ENCODE measurements at places on chromosomes 12 and 14.

- DNase-seq: no peak
Observed at GRCh38 chr14:101412739-101413138, 148.6 kb upstream of the DIO3 start.

DNA sequence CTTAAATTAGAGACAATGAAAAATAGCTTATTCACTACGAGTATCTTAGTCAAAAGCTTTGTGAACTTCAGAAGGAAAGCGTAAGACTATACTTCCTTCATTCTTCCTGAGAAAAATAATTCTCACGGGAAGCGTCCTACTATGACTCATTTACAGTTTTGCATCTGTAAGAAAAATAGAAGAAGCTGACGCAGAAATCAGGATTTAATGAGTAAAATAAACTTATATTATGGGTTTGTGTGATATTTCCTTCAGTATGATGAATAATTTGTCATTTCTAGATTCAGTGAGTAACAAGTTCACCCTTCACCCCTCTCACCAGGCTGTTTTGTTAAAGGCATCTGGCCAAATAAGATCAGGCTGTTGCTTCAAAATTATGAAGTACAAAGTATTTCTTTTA, 17.8 kb upstream of the PDE3A start:
- no peak for DNase-seq

GRCh38 chr12:57092876-57093414, 4.0 kb downstream of the NAB2 start:
- DNase-seq: no peak

DNA sequence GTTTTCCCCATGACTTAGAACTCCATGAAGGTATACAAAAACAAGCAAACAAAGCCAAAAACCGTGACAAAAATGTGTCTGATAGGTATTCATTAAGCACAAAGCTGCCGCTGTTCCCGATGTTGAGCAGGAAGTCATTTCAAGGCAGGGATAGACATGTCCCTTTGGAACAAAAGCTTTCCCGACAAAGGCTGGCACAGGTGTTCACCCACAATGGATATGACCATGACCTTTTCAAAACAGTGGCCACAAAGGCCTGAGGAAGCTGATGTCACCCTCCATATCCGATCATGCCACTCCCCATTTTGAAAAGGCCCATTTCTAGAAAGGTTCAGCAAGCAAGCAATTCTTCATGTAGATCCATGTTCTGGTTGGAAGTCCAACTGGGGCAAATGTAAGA, 279.1 kb downstream of the BTG1 start:
- DNase-seq: no peak

GRCh38 chr14:88911809-88912208, 87.4 kb downstream of the TTC8 start:
- DNase-seq: no peak

DNA sequence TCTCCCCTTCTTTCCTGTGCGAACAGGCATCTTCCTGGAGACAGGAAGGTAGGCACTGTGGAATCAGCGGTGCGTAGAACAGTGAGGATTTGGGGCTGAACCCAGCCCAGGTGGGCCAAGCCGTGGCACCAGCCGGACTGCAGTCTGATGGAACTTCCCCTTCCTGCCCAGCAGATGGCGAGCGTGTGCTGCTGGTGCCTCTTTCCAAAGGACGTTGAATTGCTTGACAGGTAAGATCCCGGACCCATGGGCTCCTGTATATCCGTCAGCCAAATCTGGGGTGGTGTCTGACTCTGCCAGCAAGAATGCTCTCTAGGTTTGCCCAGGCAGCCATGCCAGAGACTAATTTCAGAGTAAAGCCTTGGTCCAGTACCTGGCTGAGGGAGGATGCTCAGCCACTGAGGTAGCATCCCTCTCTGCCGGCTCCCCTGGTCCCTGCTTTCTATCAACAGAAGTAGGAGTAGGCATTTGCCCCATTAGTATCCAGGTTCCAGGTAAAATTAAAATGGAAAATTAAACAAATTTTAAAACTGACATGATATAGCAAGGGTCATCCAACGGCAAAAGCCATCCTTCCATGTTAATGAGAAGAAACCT, 21.1 kb upstream of the KCNA5 start:
- DNase-seq: peak; percentile 47

GRCh38 chr12:26172539-26172938, 22.8 kb upstream of the SSPN start:
- DNase-seq: no peak

GRCh38 chr12:7853557-7853956, 19.2 kb downstream of the SLC2A14 start:
- peak; percentile 49 for DNase-seq

DNA sequence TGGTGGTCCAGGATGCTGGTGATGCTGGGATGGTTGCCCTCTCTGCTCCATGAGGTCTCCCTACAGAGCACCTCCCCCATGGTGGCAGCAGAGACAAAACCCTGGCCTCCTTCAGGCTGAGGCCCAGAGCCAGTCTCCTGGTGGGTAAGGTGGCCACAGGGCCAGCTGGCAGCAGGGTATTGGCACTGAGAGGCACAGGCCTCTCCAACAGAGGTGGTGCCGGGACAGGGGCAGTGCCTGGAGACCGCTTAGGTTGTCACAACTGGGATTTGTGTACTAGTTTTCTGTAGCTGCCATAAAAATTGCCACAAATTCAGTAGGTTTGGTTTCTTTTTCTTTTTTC, 6.1 kb upstream of the MTA1 start:
- no peak for DNase-seq

DNA sequence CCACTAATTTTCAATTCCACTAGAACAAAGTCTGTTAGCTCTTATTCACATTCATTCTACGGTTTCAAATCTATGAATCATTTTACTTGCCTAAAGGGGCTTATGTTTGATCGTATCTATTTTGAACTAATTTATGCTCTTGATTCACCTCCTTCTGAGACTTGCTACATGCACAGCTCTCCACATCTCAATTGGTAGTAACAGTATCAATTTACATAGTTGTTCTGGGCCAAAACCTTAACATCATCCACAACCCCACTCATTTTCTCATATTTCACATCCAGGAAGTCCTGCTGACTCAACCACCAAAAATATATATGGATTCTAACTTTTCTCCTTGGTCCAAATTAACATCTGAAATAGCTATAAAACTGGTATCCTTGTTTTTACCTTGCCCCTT, 208.6 kb downstream of the RASSF9 start:
- no peak for DNase-seq

DNA sequence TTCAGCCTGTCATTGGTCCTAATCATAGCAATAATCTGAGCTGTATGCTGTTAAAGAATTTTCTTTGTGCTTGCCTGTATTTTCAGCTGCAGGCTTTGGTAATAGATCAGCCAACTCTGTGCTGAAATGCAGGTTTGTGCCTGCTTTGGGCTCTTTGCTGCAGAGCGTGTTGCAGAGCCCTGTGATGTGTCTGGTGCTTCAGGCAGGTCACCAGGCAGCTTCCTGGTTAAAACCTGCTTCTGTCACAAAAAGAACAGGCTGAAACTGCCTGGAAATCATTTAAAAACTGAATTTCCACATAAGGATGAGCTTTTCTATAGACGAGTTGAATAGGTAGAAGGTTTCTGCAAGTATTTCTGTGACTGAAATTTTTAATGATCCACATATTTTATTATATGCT, 3.1 kb downstream of the DIP2B start:
- no peak for DNase-seq

- no peak for DNase-seq
Observed at GRCh38 chr14:36981832-36982529, 190.4 kb downstream of the SLC25A21 start.

DNA sequence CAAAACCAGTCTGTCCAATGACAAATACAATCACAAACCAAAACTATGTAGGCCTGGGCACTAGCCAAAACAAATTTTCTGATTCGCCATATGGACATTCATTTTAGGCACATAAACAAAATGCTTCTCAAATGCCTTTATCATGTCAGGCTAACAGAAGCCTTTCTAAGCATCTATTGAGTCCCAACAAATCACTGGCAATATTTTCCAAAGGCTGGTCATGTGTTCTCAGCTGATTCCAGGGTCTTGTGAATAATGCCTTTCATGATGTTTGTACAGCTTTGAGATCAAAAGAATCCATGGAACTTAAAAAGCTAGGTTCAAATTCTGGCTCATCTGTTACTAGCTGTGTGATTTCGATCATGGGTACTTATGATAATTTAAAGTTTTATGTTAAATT, 16.1 kb downstream of the FSCB start:
- no peak for DNase-seq

GRCh38 chr12:75831402-75831801, 200.2 kb downstream of the PHLDA1 start:
- peak; percentile 82 for DNase-seq

- no peak for DNase-seq
Observed at GRCh38 chr12:11881835-11882234, 188.9 kb upstream of the BCL2L14 start.

DNA sequence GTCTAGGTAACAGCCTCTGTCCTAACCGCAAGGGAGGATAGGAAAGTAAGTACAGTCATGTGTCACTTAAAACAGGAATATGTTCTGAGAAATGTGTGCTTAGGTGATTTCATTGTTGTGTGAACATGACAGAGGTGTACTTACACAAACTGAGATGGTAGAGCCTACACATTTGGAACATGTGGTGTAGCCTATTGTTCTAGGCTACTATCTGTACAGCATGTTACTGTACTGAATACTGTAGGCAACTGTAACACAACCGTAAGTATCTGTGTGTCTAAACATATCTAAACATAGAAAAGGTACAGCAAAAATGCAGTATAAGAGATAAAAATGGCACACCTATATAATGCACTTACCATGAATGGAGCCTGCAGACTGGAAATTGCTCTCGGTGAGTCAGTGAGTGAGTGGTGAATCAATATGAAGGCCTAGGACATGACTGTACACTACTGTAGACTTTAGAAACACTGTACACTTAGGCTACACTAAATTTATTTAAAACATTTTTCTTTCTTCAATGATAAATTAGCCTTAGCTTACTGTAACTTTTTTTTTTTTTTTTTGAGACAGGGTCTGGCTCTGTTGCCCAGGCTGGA, 13.2 kb upstream of the MDM2 start:
- no peak for DNase-seq

- no peak for DNase-seq
Observed at GRCh38 chr14:56902385-56902784, 92.1 kb upstream of the OTX2 start.

- no peak for DNase-seq
Observed at GRCh38 chr14:81289516-81289915, 68.8 kb upstream of the GTF2A1 start.

- DNase-seq: no peak
Observed at GRCh38 chr14:98725676-98726075, 546.3 kb downstream of the BCL11B start.

GRCh38 chr12:131764738-131765137, 53.8 kb downstream of the SFSWAP start:
- no peak for DNase-seq

DNA sequence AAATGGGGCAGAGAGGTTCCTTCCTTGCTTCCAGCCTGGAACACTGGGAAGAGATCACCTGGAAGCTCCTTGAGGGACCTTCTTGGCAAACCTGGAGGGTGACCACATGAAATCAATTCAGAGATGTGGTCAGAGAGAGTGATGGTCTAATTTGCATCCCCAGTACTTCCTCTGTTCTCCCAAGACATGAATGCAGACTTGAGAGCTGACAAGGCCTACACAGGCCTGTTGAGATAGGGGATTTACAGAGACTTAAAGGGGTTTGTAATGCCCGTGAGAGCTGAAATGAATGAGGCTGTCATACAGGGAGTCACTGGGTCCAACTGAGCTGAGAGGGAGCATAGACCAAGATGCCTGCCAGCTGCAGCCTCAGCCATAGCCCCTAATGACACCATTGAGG, 45.1 kb downstream of the TMX1 start:
- DNase-seq: no peak

DNA sequence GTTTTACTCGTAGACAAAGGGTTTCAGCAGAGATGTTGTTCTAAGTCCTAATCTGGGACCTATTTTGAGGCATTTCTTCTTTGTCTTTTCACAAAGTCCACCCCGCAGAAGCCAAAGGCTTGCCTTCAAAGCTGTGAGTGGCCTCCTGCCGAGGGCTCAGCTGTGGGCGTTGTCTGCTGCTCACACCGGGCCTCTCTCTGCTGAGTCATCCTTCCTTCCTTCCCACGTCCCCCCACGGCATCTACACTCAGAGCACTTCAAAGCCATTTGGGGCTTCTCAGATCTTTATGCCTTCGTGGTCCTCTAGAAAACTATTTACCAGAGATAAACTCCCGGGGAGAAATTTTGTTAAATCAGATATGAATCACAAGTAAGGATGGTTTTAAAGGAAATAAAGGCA, 115.9 kb upstream of the TMPO start:
- peak; percentile 63 for DNase-seq

DNA sequence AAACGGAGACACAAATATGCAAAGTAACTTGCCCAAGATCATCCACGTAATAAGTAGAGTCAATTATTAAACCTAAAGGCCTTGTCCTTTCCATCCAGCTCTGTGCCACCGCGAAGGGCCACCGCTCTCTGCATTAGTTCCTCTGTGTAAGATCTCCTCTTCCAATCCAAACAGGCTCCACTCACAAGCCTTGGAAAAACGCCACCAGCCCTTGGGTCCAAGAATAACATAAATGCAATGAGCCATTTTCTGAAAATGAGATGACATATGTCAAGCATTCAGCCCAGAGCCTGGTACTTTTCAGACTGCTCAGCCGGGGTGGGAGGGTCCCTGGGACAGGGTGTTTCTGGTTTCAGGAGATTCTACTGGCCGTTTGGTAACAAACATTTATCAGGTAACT, 30.0 kb downstream of the DGLUCY start:
- no peak for DNase-seq

Data from OCI-M1 (cell line).